Right kidney (tissue), 9 donors: ENCODE measurements at places on chromosomes 6 and 20.
A peak's percentile ranks its signal among the peaks of the same experiment; 100 is the strongest.

DNA sequence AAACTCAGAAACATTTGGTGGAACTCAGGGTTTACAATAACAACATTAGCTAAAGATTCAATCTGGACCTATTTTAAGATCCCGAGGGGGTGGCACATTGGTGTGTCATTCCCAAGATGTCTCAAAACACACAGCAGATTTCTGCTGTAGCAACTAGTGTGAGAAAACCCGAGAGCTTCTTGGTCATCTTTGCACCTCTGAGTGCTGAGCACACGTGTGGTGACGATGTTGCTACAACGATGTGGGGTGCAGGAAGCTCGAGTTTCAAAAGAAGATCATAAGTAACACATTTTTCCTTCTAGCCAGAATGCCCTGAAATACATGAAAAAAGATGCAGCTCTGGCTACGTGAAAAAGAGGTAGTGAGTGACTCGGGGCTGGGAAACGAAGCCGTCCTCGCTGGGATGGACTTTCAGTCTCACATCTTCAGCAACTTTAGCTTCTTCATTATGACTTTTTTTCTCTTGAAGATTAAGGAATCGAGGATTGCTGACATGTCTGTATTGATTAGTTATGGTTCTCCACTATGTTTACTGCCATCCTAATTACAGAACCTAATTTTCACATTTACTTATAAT, 1.5 kb downstream of the RAMACL start:
- DNase-seq: no peak

DNA sequence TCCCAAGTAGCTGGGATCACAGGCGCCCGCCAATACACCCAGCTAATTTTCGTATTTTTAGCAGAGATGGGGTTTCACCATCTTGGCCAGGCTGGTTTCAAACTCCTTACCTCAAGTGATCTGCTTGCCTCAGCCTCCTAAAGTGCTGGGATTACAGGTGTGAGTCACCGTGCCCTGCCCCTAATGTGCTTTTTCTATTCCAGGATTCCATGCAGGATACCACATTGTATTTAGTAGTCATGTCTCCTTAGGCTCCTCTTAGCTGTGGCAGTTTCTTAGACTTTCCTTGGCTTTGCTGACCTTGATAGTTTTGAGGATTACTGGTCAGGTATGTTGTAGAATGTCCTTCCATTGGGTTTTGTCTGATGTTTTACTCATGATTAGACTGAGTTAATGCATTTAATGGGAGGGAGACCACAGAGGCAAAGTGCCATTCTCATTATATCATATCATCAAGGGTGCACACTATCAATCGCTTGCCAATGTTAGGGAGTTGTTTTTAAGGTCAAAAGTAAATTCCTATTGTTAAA, 39.6 kb upstream of the TNFAIP3 start:
- DNase-seq: no peak

- DNase-seq: no peak
Observed at GRCh38 chr6:71676298-71676697, 210.1 kb upstream of the RIMS1 start.

GRCh38 chr20:46060301-46060881, 29.4 kb downstream of the NCOA5 start:
- DNase-seq: no peak

- DNase-seq: no peak
Observed at GRCh38 chr20:34120213-34120612, 8.2 kb upstream of the EIF2S2 start.

GRCh38 chr6:26421259-26422144, 18.8 kb upstream of the BTN3A3 start:
- DNase-seq: peak; percentile 90

- DNase-seq: no peak
Observed at GRCh38 chr20:47051936-47052526, 157.4 kb downstream of the EYA2 start.

DNA sequence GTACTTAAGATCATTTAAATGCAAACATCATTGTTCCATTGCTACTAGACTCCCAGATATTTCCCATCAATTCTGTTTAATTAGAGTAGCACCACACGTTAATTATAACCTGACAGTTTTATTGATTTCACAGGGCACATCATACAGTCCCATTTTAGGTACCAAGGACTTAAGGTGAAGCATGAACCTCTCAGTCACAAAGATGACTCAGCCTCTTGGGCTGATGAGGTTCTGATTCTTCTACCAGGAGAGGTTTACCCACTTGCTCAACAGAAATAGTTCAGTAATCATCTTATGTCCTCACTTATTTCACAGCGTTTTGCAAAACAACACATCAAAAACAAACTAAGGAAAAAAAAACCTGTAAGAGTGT, 98.5 kb downstream of the HIVEP2 start:
- no peak for DNase-seq

- no peak for DNase-seq
Observed at GRCh38 chr6:138545621-138545980, 46.3 kb upstream of the NHSL1 start.

GRCh38 chr20:12210591-12210990, 292.9 kb downstream of the BTBD3 start:
- DNase-seq: no peak

- DNase-seq: no peak
Observed at GRCh38 chr6:35216412-35216732, 2.6 kb downstream of the SCUBE3 start.

- DNase-seq: no peak
Observed at GRCh38 chr6:124881898-124882578, 80.2 kb upstream of the RNF217 start.

GRCh38 chr20:16844406-16844805, 96.2 kb downstream of the OTOR start:
- no peak for DNase-seq

GRCh38 chr20:39853636-39854035, 835.4 kb downstream of the MAFB start:
- DNase-seq: no peak

GRCh38 chr6:27138837-27139755, 108.4 kb upstream of the PRSS16 start:
- peak; percentile 90 for DNase-seq

GRCh38 chr20:56762829-56763228, 133.7 kb downstream of the TFAP2C start:
- no peak for DNase-seq

DNA sequence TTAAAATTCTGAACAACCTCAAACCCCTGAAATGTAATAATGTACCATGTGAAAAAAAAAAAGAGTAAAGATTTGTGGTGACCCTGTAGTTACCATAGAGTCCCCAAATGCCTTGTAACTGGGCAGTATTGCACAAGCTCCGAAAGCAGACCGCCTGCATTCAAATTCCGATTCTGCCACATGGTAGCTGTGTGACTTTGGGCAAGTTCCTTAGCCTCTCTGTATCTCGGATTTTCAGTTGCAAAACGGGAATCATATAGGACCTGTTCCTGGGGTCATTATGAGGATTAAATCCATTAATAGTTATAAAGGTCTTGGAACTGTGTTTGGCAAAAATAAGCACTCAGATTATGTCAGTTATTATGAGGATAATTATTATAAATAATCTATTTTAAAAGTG, 43.6 kb downstream of the TSPYL4 start:
- no peak for DNase-seq

GRCh38 chr20:24964506-24964840, 15.4 kb downstream of the CST7 start:
- DNase-seq: no peak

DNA sequence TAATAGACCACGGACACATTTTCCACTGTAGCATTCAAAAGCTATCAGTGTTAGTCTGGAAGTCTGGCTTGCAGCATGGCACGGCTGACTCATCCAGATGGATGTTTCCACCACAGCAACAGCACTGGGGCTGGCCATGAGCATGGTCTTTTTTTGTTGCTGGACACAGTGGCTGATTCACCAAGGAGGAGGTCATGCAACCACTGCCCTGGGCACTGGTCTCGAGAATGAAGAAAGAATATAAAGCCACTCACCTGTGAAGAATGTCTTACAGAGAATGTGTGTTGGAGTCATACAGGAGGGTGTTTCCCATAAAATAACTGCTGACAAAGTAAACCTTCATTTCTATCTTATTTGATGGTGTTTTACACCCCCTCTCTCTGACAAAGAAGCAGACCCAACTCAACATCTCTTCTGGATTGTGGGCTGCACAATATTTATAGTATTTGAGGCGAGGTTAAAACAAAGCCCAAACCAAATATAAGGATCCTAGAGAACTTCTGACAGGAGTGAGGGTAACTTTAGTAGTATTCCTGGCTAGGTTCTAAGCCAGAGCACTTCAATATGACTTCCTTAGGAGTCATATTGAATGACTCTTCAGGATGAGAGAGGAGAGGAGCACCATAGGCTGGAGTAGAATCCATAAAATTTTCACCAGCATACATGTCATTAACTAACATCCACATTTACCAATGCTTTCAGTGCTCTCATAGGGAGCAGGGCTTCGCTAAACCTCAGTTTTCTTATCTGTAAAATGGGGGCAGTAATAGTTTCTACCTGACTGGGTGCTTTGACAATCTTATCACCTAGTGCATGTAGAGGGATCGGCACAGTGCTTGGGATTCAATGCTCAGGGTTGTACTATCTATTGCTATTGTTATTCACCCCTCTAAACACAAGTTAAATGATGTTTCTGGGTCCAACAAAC, 121.4 kb downstream of the KIF13A start:
- peak; percentile 10 for DNase-seq

DNA sequence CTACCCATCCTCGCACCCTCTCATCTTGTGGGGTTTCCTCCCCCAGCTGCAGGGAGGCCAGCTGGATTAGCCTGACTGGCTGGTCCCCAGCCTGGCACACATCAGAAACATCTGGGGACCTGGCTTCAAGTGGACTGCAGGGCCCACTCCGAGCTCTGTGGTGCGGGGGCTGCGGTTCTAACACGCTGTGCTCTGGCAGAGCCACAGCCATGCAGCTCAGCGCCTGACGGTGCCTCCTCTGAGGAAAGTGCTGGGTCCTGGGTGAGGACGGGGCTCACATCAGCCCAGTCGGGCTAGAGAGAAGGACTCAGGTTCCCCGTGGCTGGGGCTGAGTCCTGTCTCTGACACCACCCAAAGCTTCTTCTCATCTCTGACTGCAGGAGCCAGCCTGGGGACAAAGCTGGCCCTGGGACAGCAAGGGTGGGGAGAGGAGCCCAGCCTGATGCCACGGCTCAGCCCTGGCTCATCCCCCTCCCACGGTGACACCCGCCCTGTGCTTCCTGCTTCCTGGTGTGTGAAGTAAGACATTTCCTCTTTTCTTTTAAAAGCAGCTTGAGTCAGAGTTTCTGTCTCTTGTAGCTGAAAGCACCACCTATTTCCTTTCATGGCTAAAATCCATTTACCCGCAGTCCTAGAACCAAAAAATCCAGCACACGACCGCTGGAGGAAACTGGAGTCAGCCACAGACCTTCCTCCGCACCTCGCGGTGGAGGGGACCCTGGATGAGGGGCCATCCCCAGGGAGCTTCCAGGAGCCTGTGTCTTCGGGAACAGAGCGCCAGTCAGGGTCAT, 127.4 kb upstream of the AFDN start:
- DNase-seq: no peak

GRCh38 chr6:27478141-27478705, 5.3 kb upstream of the ZNF184 start:
- no peak for DNase-seq

DNA sequence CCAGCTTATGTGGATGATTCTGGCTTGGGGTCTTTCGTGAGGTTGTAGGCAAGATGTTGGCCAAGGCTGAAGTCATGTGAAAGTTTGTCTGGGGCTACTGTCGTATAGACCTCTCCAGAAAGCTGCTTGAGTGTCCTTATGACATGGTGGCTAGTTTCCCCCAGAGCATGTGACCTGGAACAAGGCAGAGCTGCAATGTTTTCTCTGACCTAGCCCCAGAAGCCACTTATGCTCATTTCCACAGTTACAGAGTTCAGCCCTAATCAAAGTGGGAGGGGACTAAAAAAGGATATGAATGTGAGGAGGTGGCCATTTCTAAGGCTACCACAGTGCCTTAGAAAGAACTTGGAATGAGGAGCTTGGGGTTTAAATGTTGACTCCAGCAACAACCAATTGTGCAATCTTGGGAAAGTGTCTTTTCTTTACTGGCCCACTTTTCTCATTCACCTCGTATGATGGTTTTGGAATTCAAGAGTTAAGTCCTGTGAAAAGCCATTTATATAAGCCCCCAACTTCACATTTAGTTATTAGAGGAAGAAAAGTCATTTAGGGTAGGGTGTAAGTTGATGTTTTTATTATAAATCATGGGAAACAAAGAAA, 5.9 kb upstream of the ASXL1 start:
- DNase-seq: no peak

GRCh38 chr20:43981540-43981939, 66.9 kb downstream of the TOX2 start:
- no peak for DNase-seq

- DNase-seq: no peak
Observed at GRCh38 chr6:14964556-14965270, 281.2 kb upstream of the JARID2 start.

GRCh38 chr20:37475252-37475651, 45.8 kb upstream of the NNAT start:
- DNase-seq: peak; percentile 20

DNA sequence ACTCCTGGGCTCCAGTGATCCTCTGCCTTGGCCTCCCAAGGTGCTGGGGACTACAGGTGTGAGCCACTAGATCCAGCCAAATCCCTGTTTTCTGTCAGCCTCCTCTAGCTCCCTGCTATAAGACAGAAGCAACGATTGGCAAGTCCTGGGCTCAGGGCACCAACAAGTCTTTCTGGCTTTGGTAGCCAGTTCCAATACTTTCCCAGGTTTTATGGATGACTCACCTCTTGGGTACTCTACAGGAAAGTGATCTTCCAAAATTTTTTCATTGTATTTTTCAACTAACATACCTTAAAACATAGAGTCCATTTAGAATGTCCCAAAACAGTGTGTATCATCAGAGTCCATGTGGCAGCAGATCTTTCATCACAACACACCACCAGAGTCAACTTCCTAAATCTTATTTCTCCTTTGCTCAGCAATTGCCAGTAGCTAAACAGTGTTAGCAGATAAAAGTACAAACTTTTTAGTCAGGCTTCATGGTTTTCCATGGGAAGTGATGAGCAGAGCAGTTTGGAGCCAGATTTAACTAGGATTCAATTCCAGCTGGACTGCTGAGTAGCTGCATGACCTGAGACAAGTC, 13.3 kb downstream of the GABBR1 start:
- DNase-seq: no peak

DNA sequence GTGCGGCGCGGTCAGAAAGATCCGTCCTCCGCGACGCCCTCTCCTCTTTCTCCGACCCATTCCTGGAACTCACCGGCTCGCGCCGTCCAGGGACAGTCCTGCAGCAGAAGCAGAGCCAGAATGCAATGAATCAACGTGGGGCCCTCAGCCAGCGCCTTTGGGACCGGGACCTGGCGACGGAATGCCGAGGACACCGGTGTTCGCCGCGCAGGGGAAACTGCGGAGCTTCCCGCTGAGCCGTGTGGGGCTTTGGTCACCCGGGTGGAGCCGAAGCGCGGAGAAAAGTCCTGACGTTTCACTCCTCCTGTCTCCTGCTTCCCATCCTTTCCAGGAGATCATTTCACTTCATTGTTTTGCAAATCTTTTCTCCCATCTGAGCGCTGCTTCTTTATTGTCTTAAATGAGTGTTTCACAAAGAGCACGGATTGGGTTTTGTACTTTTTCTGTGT, 26.5 kb downstream of the ULBP1 start:
- peak; percentile 54 for DNase-seq

DNA sequence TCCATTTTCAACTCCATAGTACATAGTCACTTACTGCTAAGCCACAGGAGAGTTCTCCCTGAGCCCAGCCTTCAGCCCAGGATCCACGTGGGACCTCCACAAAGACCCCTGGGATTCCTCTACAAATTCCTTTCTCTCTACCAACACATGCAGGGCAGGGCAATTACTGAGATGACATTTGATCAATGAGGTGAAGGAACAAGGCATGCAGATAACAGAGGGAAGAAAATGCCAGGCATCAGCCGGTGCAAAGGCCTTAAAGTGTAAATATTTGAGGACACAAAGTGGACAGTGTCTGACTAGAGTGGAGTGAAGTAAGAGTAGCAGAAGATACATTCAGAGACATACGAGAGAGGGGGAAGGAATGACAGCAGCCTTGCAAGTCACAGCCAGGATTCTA, 70.2 kb downstream of the HS3ST5 start:
- no peak for DNase-seq
